Mucosa of gallbladder (tissue), 1 donor: ENCODE measurements at places on chromosomes 7 and 10. TPM values are rescaled to one million over a fixed set of nuclear protein-coding genes. Genes with fewer than 3 reads are reported as not detected.

The HOXA9 gene
- total RNA-seq, result 0.17 TPM

The ANKRD30A gene
- total RNA-seq, result not detected

The AP4M1 gene
- 34.1 TPM for total RNA-seq

The HOXA6 gene
- 0.29 TPM for total RNA-seq

The TCAF2 gene
- total RNA-seq, result 8.9 TPM

The SPDYE8 gene
- total RNA-seq, result not detected

The HPSE2 gene
- total RNA-seq, result 12.4 TPM

The CNTNAP2 gene
- total RNA-seq, result 1.6 TPM

The PPP1R3A gene
- total RNA-seq, result not detected

The EBLN1 gene
- not detected for total RNA-seq

The PTPRE gene
- total RNA-seq, result 25.1 TPM

The SEMA3A gene
- total RNA-seq, result 19.2 TPM

The LIPM gene
- total RNA-seq, result not detected

The DMBT1 gene
- 5.4 TPM for total RNA-seq
